ENCODE measurements at places on chromosomes 7 and 10.

DNA sequence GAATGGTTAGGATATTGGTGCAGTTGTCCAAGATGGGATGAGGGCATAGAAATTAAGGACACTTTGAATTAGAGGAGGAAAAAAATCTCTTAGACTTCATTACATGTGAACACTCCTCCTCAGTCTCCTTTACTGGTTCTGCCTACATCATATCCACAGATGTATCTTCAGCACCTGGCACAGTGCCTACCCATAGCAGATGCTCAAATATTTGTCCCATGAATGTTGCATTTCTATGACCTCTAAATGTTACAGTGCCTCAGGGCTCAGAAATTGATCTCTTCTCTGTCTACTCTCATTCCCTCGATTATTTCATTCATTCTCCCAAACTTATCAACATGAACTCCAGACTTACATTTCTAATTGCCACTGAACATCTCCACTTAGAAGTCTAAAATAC lies 17.1 kb downstream of the CNNM1 start:
- DNase-seq: no peak

DNA sequence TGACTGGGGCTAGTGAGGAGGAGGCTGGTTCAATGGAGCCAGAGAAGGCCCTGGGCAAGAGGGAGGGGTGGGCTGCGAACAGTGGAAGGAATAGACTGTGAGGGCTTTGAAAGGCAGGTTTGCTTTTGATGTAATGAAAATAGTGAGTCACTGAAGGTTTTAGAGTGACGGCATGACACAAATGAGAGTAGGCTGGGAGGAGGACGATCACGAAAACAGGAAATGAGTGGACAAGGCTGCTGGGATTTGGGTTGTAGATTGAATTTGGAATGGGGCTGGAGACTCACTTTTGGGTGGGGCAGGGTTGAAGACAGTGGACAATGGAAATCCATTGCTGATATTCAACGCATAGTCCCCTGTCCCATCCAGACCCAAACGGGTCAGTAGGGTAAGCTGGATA lies 139.6 kb downstream of the CDH23 start:
- no peak for DNase-seq

DNA sequence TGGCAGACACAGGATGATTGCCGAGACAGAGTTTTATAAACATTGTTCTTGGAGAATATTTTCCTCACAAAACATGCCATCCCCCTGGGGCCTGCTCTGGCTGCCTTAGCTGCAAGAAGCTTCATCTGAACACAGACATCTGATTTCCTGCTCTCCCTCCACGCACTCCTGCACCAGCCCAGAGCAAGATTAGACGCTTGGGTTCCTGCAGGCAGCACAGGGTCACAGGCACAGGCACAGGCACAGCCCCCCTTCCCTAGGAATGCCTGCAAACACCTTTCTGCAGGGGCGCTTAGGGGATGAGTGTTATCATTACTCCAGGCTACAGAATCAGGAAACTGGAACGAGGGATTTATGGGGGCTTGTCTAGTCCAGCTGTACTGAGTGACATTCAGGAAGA lies 450.3 kb downstream of the GRID1 start:
- no peak for DNase-seq

DNA sequence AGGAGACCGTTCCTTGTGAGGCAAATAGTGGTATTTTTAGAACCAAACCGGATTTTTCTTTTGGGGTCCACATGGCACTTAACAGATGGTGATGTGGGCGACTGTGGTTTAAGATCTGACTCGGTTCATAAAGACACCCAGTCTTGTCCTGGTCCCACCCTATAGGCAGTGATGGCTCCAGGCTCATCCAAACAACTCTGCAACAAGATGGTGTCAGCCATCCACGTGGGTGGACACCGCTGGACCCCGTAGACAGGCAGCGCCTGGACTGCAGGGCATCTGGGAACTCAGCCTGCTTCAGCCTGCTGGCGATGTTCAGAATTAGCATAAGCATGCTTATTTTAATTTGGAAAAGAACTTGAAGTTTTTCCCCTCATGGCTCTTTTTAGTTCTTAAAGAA lies 258.4 kb upstream of the FZD1 start:
- DNase-seq: no peak

DNA sequence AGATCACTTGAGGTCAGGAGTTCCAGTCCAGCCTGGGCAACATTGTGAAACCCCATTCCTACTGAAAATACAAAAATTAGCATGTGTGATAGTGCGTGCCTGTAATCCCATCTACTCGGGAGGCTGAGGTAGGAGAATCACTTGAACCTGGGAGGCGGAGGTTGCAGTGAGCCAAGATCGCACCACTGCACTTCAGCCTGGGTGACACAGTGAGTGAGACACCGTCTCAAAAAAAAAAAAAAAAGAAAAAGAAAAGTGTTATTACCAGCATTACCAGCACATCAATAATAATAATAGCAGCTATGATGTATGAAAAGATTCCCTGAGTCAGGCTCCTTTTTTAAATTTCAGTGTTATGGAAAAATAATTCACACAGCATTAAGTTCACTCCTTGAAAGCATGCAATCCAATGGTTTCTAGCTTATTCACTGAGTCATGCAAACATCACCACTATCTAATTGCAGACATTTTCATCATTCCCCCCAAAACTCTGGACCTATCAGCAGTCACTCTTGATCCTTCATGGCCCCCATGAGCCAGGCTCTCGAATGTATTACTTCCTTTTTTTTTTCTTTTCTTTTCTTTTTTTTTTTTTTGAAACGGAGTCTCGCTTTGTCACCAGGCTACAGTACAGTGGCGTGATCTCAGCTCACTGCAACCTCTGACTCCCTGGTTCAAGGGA lies 228.4 kb downstream of the FANK1 start:
- no peak for DNase-seq

GRCh38 chr7:12802070-12802469 lies 114.6 kb downstream of the ARL4A start:
- no peak for DNase-seq

- DNase-seq: no peak
Observed at GRCh38 chr7:130917669-130918128, 183.7 kb upstream of the KLF14 start.

DNA sequence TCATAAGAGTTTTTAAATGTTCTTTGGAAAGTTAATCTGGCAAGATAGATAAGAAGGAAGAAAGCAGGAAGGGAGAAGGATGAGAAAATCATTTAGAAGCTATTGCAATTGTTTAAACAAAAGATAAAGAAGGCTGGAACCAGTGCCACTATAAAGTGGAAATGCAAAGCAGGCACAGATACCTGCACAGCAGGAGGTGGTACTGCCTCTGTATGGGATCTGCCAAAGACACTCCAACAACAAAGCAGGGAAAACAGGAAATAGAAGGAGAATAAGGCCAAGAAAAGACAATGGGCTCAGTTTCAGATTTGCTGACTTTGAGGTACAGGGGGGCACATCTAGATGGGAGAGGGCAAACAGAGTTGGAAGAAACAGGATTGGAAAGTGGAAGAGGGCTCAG lies 138.6 kb downstream of the PPP1R17 start:
- no peak for DNase-seq

DNA sequence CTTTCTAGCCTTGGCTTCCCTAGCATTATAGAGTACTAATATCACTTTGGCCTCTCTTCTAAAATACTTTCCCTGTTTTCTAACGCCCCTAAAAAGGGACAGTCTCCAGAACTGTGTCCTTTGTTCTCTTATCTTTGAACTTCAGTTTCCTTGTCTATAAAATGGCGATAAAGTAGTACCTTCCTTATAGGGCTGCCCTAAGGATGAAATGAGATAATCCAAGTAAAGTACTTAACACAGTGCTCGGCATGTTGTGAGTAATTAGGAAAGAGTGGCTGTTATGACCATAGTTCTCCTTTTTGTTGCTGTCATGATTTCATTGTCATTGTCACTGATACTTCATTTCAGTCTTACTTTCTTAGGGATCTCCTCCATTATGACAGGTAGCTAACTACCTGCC lies 114.7 kb downstream of the EXOC4 start:
- no peak for DNase-seq

GRCh38 chr10:91540733-91541132 lies 92.1 kb downstream of the PPP1R3C start:
- DNase-seq: no peak

DNA sequence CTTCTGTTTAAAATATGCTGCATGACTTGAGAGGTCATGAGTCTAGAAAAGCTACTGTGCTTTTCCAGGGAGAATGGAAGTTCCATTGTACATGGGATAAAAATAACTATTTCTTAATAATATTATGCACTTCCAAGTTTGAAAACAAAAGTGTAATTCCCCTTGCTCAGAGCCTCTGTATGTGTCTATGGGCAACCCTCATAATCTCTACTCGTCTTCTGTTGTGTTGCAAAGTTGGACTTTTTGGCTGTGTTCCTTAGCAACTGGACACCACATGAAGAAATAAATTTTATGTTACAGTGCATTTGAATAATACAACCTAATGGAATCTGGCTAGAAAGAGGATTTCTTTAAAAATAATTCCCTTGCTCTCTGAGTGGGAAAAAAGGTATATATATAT lies 242.6 kb downstream of the TWIST1 start:
- no peak for DNase-seq

DNA sequence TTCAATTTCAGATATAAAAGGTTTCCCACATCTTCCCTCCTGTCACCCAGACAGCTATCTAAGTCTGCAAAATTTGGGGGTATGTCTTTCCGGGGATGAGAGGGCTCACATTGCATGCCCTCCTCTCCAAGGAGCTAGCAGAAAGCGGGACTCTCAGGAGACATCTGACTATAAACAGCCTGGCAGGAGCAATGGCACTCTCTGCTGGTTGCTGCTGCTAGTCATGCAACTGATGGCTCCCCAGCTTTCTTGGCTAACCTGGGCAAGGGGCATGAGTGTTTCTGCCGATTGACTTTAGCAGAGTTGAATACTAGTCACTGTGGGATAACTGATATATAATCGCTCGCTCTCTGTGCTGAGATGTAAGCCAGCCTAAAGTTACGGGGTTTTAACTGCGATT lies 12.0 kb downstream of the TBX20 start:
- no peak for DNase-seq

DNA sequence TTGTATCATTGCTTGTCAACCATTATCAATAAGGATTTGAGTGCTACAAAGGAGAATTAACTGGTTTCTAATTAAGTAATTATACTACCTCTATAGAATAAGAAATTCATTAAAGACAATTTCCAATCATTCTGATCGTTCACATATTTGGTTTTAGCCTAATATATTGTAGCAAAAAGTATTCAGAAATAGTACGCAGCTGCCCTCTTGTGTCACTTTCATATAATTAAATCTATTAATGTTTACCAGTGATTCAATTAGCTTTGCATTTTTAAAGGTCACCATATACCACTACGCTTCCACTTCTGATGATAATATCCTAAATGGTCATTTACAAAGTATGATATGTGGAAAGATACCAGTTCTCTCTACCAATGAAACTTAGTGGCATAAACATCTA lies 128.3 kb downstream of the NEBL start:
- no peak for DNase-seq

DNA sequence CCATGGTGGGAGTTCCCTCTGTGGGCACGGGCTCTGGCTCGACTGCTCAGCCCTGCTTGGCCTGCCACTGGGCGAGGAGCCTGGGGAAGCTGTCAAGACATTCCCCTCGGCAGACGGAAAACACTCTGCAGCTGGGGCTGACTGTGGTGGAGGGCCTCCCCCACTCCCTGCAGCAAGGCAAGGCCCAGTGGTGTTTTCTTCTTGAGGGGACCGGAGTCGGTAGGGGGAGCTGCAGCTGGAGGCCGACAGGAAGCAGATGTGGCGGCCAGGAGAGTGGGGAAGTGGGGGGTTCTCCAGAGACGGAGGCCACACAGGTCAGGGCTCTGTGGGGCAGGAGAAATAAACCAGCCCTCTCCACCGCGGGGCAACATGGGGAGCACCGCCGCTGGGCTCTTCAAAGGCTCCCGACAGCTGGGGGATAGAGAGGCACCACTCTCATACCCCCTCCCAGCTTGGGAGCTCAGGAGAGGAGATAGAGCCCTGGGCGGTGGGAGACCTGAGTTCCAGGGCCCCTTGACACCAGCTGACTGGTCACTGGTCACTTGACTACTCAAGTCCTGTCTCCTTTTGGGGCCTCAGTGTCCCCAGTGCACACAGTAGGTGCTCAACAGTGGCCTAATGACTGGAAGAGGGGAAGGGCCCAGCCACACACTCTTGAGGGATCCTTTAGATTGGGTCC lies 43.4 kb downstream of the PPIF start:
- DNase-seq: no peak

- DNase-seq: no peak
Observed at GRCh38 chr7:91039033-91039432, 225.2 kb upstream of the FZD1 start.

DNA sequence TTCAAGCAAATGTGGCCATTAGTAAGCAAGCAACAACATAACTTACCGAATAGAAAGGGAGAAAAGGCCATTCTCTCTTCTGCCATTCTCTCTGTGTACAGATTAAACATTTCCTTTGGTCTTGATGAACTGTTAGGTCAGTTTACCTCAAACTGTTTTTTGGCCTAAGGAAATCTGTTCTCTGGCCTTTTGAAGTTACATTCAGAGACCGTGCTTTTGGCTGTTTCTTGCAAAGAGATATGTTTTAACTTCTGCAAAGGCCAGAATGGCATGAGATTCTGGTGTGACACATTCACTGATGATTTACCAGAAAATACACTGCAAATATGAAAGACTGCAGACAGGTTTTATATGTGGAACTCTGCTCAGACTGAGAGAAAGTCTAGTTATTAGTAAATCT lies 22.2 kb downstream of the AHR start:
- DNase-seq: no peak

- DNase-seq: no peak
Observed at GRCh38 chr10:78540355-78541076, 506.9 kb downstream of the RPS24 start.

- DNase-seq: no peak
Observed at GRCh38 chr7:91565499-91566401, 301.5 kb downstream of the FZD1 start.

DNA sequence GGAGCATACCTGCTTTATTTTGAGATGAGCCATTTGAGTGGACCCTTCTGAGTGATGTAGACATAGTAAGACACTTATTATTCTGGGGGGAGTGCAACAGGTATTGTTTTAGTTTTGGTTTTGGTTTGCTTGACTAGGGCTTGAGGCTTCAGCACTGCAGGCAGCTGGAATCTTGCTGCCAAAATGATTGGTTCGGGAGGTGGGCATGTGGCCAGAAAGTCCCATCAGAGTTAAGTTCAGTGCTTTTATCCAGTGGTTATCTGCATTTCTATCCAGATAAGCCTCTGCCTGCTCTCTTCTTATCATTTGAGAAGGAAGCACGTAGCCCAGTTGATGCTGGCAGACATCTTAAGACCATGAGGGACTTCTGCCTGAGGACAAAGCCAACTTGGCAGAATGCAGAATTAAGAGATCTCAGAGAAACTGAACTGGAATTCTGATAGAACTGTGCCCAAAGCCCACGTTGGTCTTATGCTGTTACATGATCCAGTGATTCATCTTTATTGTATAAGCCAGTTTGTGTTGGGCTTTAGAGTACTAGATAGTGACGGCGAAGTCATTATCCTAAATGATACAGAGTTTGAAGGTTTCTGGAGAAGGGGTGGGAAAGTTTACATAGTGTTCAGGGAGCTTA lies 9.6 kb upstream of the JAZF1 start:
- DNase-seq: no peak

- no peak for DNase-seq
Observed at GRCh38 chr7:51446356-51446755, 129.7 kb upstream of the COBL start.

- no peak for DNase-seq
Observed at GRCh38 chr10:119734396-119735332, 8.8 kb downstream of the INPP5F start.
